ENCODE measurements at places on chromosomes 11 and 22.

DNA sequence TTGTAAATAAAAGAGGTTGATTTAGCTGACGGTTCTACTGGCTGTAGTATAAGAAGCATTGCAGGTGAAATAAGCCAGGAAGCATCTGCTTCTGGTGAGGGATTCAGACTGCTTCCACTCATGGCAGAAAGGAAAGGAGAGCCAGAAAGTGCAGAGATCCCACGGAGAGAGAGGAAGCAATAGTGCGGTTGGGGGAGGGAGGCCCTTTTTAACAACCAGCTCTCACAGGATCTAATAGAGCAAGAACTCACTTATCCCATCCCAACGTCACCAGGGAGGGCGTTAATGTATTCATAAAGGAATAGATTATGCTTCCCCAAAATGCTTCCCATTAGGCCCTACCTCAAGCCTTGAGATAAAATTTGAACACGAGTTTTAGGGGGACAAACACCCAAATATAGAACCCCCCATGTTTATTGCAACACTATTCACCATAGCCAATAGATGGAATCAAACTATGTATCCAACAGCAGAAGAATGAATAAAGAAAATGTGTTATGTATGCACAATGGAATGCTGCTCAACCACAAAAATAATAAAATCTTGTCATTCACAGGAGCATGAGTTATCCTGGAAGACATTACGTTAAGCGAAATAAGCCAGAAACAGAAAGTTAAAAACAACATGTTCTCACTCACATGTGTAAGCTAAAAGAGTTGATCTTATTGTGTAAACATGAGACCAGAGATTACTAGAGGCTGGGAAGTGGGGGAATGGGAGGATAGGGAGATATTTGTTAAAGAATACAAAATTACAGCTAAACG, 908.3 kb upstream of the ANO3 start:
- DNase-seq: no peak

GRCh38 chr11:30462421-30462820, 123.7 kb downstream of the MPPED2 start:
- DNase-seq: no peak

DNA sequence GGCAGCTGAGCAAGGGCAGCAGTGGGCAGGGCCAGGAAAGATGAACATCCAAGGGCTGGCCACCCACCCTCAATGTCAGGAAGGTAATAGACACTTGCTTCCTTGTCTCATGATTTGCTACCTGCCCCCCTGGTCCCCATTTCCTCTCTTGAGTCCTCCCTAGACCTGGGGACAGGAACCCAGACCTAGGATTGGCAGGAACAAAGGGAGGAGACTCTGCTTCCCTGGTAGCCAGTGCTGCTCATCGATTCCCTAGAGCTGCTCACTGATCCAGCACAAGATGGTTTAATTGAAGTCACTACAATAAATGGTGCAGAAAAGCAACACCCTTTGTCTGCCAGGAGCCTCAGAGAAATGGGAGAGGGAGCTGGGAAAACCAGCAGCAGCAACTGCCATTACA, 67.8 kb upstream of the CHST1 start:
- DNase-seq: no peak

DNA sequence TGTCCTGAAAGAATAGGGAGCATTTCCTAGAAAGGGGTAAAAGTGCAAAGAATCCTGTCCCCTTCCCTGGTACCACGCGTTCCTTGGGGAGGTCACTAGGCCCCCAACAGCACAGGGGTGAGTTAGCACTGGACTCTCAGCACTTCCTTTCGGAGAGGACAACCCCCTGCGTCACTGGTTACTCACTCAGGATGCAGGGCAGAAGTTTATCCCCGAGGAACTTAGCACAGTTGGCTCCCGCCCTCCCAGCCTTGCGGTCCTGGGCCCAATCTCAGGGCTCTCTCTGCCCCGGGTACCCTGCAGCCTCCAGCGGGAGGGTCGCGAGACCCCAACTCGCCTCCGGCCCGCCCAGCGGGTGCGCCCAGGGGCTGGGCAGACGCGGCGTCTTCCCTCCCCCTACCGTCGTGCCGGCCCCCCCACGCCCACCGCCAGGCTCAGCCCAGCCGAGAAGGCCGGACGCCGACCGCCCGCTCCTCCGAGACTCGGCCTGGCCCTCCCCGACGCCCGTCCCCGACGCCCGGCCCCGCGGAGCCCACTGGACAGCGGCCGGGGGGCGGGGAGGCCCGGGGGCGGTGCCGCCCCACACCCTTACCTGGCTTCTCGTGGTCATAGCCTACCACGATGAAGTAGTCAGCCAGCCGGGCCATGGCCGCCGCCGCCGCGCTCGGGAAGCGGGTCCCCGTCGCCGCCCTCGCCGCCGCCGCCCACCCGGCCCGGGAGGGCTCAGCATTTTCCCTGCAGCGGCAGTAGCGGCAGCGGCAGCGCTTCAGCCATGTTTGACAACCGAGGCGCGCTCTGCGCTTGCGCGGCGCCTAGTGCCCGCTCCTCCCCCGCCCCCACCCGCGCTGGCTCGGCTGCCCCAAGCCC, at the start of gene SBF2:
TSS of gene SBF2 (minus strand) at position 797 of the 867 bp plus-strand sequence. CDS start at position 647, 150 bp downstream.
- DNase-seq: peak; percentile 62

GRCh38 chr11:44047931-44048431, at the start of gene ACCSL:
Gene ACCSL, plus strand, starts transcription at chr11:44047981. Its CDS starts 56 bp downstream, at chr11:44048037.
- no peak for DNase-seq

DNA sequence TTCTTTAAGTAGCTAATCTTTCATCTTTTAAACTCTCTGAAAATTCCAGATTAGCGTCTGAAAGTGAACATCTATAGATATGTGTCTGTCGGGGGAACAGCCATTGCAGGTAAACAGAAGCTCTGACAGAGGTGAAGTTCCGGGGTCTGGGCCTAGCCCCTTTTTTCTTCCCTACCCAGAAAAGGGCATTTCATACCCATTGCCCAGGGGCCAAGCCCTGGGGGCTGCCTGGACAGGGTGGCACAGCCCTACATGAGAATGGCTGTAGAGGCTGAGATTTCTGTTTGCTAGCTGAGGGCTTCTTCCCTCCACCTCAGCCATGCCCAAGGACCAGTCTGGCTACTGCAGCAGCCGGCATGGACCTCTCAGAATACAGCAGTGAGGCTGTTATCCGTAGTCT, 327.0 kb upstream of the PLET1 start:
- no peak for DNase-seq
